ENCODE measurements at places on chromosomes 4 and X.

- DNase-seq = no peak
Observed at GRCh38 chrX:54551801-54552200, 21.8 kb downstream of the GNL3L start.

- DNase-seq = no peak
Observed at GRCh38 chrX:106780664-106781377, 21.7 kb upstream of the TBC1D8B start.

DNA sequence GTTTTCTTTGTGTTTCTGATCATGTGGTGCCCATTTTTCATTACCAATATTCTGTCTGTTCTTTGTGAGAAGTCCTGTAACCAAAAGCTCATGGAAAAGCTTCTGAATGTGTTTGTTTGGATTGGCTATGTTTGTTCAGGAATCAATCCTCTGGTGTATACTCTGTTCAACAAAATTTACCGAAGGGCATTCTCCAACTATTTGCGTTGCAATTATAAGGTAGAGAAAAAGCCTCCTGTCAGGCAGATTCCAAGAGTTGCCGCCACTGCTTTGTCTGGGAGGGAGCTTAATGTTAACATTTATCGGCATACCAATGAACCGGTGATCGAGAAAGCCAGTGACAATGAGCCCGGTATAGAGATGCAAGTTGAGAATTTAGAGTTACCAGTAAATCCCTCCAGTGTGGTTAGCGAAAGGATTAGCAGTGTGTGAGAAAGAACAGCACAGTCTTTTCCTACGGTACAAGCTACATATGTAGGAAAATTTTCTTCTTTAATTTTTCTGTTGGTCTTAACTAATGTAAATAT is 110.4 kb downstream of the IL13RA2 start:
- no peak for DNase-seq

- DNase-seq = no peak
Observed at GRCh38 chr4:12382567-12382966, 953.9 kb upstream of the HS3ST1 start.

DNA sequence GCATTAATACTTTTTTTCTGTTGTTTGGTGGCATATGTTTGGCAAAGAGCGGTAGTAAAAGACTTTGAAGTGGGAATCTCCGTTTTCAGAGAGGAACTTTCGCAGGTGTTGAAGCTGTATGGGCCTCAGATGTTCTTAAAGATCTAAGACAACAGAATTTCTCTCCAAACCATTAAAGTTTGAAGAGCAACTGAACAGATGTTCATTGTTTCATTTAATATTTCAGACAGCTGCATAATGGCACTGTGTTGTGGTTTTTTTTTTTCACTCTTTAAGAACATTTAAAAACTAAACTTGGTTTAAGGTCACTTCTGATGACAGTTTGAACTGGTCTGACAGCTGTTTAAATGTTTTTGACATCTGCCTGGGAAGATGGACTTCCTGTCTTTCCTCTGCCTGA is 882.7 kb upstream of the PCDH10 start:
- no peak for DNase-seq

DNA sequence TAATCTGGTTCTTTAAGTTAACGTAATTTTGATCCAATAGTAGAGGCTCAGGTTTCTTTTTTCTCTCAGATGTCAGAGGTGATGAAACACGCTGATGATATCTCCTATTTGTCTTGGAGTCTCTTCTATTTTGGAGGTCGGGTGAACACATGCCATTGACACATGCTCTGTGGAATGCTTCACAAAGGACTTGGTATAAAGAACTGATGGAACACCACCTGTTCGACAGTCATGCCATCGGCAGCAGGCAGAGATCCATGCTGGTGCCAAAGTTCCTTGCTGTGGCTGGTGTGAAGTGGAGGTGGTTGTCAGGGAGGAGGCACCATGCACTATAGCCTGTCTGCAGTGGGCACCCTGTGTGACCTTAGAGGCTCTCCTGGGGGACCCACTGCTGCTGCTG is 94.9 kb downstream of the ATP8A1 start:
- DNase-seq = no peak

DNA sequence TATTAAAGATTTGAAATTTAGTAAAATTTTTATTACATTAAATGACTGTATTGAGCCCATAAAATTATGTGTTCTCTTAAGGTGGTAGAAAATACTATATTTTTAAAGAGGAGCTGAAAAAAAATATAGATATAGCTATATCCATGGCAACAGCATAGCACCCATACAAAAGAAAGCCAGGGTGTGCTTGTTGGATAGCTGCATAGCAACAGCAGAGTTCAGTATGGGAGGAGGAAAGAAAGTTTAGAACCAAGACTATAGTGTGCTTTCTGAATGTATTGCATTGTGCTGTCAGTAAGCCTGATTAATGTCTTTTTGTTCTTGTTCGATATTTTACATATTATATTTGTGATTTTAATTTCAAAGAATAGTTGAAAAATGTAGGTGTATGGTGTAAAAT is 78.4 kb downstream of the GRID2 start:
- no peak for DNase-seq

- DNase-seq = no peak
Observed at GRCh38 chr4:152926959-152927358, 9.2 kb upstream of the FHDC1 start.
